Activated CD4-positive, CD25-positive, alpha-beta regulatory T cell treated with anti-CD3 and anti-CD28 coated beads, Interleukin-2, amount 50 U/mL, for 16 hours (primary cell): ENCODE measurements at places on chromosomes 6 and 20.

GRCh38 chr6:106128981-106129781 lies 43.0 kb downstream of the PRDM1 start:
- no peak for DNase-seq

DNA sequence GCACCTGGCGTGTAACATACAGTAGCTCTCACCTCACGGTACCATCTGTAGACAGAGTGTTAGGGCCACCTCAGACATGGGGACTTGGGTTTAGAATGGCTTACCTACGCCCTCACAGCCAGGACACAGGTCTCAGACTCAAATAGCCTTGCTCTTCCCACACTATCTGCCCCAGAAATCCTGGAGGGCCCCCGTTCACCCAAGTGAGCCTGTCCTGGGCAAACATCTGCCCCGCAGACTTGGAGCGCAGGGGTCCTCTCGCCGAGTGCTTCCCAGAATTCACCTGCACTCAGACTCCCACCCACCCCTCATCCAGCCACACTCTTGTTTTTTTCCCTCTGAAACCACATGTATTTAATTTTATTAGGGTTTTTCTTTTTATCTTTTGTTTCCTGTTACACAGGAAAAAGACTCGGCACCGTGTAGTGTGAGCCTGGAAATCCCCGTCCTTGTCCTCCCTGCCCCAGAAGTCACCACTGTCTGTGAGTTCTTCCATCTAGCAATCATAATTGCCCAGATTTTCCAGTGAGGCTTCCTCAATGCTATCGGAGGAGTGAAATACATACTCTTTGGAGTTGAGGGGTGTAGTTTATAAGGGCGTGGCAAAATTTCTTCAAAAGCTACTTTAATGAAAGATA lies 17.1 kb upstream of the MAP1LC3A start:
- DNase-seq: no peak

- no peak for DNase-seq
Measured at GRCh38 chr6:129750360-129750759, 40.4 kb upstream of the ARHGAP18 start.

- DNase-seq: no peak
Measured at GRCh38 chr6:152380351-152380767, 256.8 kb downstream of the SYNE1 start.

DNA sequence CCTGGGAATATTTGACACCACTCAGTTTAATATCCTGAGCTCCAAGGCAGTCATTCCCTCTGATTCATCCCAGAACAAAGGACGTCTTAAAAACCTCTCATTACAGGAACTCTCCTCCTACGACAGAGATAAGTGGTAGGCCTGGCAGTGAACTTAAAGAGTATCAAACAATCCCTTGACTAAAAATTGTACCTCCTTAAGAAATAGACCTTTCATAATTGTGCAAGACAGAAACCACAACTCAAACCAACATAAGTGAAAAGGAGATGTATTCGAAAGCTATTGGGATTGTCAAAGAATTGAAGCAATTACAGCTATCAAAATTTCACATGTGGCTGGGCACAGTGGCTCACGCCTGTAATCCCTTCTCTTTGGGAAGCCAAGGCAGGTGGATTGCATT lies 19.1 kb upstream of the BNIP5 start:
- no peak for DNase-seq

DNA sequence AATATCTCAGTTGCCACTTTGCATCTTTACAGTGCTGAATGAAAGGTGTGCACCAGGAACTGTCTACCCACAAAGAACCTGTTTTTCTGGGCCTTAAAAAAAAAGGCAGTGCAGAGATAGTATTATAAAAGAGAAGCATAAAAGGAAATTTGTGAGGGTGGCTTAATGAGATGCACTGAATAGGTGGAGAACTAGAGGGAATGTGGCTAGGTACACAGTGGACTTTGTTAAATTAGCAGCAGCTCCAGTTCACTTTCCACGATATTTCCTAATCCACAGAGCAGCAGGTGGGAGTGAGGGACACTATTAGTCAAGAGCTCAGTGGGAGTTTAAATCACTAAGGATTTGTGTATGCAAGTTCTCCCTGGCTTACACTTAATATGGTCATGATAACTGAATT lies 38.8 kb downstream of the MAP7 start:
- DNase-seq: no peak

GRCh38 chr20:2285613-2286012 lies 10.2 kb upstream of the TGM3 start:
- DNase-seq: no peak

DNA sequence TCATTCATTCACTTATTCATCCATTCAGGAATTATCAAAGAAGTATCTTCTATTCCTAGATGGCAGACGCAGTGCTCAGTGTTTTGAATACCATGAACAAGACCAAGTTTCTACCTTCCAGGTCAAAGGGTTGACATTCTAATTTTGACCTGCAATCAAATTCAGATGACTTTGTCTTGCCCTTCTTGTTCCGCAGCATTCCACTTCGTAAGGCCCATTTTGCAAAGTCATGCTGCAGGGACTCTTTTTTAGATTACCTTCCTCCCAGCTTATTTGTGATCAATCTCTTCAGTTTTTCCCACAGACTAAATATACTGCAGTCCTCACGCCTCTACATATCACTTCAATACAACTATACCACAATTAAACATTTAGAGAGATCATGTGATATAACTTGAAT lies 7.1 kb upstream of the TAAR1 start:
- no peak for DNase-seq

- no peak for DNase-seq
Measured at GRCh38 chr6:148999929-149000468, 253.2 kb downstream of the UST start.

GRCh38 chr20:62914970-62915457 lies 11.3 kb downstream of the DIDO1 start:
- DNase-seq: no peak

DNA sequence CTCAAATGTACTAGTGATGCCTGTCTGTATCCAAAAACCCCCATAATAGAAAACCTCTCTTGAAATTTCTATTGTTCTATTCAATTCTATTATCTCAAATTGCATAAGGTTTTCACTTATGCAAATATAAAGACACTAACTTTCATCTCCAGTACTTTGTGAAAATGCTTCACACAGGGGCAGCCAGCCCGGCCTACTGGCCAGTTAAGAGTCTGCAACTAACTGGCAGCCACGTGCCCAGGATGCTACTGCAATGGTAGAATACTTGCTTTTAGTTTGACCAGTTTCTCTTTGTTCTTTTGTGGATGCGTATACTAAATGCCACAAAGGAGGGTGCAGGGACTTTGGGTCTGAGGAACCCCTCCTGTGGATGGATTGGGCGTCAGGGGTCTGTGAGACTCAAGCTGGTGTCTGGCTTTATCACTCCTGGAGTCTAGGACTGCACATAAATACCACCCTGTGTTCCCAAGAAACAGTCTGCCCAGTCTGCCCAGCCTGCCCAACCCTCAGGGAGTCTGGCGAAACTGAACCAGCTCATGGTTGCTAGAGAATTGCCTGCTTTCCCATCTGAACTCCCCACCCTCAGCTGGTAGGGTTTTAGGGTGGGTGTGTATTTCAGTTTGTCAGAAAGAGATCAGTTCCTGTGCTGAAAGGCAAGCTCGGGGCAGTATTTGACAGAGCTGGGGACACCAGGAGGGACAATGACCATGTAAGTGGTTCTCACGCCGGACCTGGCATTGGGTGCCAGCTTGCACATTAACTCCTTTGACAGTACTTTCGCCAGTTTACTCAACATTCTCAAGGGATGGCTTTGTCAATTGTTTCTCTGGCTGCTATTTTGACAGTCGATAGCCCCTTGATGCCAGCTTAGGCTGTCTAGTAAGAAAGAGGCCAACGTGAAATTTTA lies 558.2 kb upstream of the JAG1 start:
- DNase-seq: no peak

DNA sequence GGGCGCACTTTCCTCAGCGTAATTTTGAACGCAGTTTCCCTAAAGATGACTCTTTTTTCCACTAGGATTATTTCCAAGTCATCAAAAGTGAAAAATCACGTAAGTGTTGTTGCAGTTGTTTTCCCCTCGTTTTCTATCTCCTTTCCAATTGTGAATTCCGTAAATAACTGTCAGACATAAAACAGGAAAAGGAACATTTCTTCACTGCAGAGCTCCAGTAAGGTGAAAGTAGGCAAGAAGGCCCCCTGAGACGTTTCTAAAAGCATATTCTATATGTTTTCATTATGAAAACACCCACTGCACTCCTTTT lies 17.8 kb downstream of the HIVEP2 start:
- no peak for DNase-seq

- no peak for DNase-seq
Measured at GRCh38 chr6:17847203-17847760, 140.2 kb downstream of the KIF13A start.

DNA sequence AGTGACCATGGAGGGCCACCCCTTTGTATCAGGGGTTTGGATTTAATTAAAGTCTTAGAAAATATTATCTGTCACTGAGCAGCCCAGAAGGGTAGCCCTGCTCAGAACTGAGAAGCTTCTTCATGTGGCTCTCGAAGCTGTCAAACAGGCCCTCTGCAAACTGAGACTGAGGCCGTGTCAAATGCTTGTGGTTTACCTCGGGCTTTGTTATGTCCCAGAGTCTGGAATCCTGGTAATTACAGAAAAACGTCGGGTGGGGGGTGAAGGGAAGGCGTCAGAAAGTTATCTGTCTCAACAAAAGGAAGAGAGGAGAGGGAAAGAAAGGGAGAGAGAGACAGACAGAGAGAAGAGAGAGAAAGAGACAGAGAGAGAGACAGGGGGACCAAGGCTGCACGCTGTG lies 200.8 kb downstream of the BMP7 start:
- DNase-seq: no peak

- no peak for DNase-seq
Measured at GRCh38 chr20:50722424-50723155, 8.8 kb upstream of the PARD6B start.

DNA sequence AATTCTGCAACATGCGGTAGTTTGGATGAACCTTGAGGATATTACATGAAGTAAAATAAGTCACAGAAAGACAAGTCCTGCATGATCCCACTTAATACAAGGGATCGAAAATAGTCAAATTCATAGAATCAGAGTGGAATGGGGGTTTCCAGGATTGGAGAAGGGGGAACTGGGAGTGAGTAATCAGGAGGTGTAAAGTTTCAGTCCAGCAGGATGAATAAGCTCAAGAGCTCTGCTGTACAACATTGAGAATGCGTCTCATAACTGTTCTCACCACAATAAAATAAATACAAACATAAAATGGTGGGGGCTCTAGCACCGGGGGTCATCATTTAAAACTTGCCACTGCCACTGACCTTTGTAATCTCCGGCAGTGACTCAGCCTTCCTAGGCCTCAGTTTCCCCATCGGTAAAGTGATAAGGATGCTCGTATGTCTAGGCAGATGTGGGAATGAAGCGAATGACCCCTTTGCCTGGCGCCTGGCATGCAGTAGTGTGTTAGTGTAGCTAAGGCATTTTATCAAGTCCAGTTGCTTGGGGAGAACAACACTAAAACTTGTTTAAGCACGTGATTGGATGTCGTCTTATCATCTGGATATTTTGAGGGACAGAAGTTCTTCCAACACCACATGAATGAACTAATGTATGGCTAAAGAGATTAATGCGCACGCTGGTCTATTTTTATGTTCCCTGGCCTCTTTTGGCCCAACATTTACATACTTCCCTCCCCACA lies 421.1 kb downstream of the QKI start:
- DNase-seq: no peak

GRCh38 chr20:52812231-52812847 lies 159.8 kb upstream of the TSHZ2 start:
- no peak for DNase-seq
